Adrenal gland (tissue), 19 donors: ENCODE measurements at places on chromosomes 11 and 22. TPM values are rescaled to one million over a fixed set of nuclear protein-coding genes. Genes with fewer than 3 reads are reported as not detected.

Gene MS4A15
- total RNA-seq, result not detected

DNA sequence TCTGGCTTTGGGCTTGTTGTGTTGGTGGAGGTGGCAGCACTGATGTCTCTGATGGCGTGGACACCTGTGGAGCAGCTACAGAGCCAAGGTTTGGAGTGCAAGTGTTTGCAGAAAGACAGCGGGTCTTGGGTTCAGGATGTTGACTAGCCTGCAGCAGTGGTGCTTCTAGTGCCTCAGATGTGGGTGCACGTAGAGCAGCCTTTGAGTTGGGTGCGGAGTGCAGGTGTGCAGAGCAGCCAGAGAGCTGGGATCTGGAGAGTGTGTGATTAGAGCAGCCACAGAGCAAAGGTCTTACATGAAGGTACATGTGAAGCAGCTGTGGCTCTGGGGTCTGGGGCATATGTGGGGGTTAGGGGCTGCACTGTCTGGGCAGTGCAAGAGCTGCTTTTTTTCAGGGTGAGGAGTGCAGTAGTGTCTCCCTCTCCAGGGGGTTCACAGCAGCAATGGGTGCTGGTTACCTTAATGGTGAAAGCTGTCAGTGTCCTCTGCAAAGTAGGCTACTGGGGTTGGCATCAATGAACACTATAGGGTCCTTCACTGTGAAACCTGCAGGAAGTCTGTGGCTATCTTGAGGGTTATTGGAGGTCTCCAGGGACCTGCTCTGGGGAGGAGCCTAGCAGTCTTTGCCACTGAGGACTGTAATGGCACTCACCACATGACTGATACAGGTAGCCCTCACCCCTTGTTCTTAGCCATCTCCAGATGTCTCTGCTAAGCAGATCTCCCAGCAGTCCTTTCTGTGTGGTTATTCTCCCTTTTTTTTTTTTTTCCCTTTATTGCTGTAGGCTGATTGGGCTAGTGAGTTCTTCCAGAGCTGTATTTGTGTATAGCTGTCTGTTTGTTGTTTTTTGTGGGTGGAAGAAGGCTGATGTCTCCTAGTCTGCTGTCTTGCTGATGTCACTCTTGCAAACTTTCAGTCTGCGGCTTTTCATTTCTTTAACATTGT, 14.3 kb downstream of the BIRC2 start:
- no peak for DNase-seq

Gene OSBP2
- 15.2 TPM for total RNA-seq

GRCh38 chr11:119320776-119321524, 4.0 kb upstream of the MCAM start:
- peak; percentile 32 for DNase-seq

DNA sequence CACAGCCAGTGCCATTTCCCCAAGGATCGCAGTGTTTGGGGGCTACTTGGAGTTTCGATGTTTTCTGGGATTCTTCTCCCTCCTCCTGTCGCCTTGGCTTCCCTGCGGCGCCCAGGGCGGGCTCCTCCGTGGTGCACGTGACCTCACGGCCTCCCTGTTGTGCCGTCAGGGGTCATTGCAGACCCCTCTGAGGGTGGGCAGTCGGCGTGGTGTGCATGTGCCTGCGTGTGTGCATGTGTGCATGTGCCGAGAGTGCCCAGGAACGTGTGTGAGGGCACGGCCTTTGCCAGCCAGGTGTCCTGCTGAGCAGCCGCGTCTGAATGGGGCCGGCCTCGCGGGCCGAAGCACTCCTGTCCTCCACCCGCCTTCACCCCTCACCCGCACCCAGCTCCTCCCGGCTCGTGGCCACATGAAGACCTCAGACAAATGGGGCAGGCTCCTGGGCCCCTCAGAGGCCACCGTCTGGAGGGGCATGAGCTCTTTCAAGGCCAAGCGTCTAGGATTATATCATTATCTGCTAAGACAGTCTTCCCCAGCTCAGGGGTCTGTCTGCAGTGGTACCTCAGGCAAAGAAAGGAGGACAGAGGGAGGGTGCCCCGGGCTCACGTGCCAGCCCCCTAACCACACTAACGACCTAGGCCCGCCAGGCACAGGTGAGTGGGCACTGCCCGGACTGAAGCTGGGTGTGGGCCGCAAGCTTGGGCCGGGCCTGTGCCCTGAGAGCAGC, 9.4 kb upstream of the MRPL23 start:
- DNase-seq, result no peak

DNA sequence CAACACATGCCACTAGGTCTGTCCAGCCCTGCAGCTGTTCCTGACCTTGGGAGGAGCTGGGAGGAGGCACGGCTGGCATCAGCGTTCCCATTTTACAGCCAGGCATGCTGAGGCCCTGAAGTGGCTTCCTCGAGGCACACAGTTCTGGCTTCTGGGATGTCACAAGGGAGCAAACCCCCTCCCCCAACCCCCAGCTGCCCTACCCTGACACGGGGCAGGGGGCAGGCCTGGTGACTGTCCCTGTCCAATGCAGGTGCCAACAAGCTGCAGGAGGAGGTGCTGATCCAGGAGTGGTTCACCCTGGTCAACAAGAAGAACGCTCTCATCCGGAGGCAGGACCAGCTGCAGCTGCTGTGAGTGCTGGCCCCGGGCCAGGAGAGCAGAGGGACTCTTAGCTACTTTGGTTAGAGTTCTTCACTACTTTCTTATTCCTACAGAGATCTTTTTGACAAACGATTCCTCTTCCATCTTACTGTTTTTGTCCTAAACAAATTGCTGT, 5.3 kb downstream of the KCNK7 start:
- DNase-seq, result no peak

DNA sequence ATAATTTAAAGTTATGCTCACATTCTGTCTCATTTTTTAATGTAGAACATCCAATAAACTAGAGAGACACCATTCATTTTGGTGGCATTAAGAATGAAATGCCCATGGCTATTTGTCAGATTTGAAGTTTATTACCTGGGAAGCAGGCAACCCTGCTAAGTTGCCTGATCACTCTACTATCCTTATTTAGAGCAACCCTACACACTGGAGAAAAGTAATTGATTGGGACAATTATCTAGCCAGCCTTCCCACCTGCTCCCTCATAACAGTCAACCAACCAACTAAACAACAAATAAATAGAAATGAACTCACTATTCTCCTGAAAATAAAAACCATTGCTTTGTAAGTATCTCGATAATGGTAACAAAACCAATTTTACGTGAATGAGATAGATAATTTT, 1129.0 kb upstream of the TENM4 start:
- no peak for DNase-seq

- peak; percentile 59 for DNase-seq
Measured at GRCh38 chr11:61121192-61121831, 19.0 kb downstream of the CD5 start.

Gene TPCN2
- total RNA-seq, result 10.8 TPM

Gene FAT3
- total RNA-seq, result 0.06 TPM

Gene OR56A1
- not detected for total RNA-seq

DNA sequence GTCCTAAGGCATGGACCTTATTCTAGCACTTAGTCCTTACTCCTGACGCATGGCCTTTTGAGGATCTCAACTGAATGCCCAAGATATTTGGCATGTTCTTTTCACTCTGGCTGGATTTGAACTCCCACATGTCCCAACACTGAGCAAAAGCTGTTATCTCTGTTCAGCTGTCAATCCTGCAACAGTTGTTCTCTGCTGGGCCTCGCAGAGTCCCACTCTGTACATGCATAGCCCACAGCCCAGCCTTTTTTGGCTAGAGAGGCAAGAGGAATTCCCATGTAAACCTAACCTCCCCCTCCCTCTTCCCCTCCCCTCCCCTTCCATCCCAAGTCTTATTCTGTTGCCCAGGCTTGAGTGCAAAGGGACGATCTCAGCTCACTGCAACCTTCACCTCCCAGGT, 21.8 kb upstream of the DRG1 start:
- no peak for DNase-seq

- no peak for DNase-seq
Measured at GRCh38 chr11:116857936-116858335, 20.5 kb upstream of the APOA1 start.

Gene PATL1
- total RNA-seq, result 18.3 TPM

Gene KRTAP5-8
- not detected for total RNA-seq

Gene RHOD
- 2.3 TPM for total RNA-seq

DNA sequence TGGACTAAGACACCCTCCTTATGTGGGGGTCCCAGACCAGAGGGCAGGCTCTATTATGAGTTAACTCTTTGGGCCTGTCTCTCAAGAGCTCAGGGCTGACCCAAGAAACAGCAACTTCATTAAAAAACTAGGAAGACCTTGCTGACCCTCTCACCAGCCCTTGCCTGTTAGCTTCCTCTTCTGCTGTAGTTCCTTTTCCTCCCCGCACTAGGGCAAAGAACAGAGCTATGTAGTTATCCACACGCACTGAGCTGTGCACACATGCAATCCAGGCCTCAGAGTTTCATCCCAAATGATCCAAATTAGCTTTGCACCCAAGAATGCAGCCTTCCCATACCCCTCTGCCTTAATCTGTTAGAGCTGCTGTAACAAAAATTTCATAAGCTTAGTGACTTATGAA, 539.6 kb upstream of the CADM1 start:
- DNase-seq, result no peak

Gene IFT27
- 43.8 TPM for total RNA-seq

- DNase-seq, result no peak
Measured at GRCh38 chr11:6629892-6630631, 10.8 kb upstream of the TPP1 start.

DNA sequence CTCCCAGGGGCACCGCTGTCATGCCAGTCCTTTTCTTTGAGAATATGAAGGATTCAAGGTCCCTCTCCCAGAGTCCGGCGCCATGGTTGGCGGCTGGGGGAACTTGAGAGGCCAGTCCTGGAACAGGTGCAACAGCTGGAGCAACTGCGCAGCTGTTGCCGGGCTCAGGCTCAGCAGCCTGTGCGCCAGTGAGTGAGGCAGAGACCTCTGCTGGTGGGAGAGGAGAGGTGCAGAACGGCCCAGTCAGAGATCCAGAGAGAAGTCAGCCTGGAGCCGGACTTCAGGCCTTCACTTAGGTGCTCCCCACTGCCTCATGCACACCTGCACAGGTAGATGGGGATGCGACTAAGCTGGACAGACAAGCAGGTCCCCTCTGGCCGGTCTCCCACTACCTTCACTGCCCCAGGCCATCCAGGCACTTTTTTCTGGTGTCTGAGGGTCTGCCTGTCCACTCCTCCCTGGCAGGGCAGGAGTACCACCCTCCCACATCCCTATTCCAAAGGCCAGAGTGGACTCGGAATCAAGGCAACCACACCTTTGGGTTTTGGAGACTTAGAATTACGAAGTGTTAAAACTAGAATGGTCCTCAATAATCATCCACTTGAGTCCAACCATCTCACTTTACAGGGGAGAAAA, 4.6 kb downstream of the CHRDL2 start:
- DNase-seq, result peak; percentile 62
